ENCODE measurements at places on chromosomes 2 and 18.

DNA sequence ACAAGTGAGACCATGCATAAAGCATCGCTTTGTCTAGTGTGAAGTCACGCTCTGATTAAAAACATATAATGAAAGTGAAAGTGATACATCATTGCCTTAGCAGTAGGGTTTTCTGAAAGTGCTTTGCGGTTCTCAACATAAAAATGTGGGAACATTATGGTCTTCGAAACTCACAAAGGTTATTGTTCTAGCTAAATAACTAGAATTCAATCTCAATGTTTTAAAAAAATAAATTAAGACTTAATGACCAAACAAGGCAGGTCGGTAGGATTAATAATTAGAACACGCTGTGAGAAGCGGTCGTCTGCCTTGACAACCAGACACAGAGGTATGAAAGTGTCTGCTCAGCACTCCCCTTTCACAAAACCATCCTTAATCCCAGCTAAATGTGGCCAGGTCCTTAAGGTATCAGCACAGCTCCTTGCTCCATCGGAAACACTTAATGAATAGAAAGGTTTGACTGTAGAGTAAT, 42.2 kb downstream of the KLHL14 start:
- no peak for DNase-seq

GRCh38 chr2:119864318-119864717, 104.6 kb downstream of the PTPN4 start:
- DNase-seq: no peak

GRCh38 chr2:127398239-127398590, 10.4 kb upstream of the MAP3K2 start:
- DNase-seq: peak; percentile 91

DNA sequence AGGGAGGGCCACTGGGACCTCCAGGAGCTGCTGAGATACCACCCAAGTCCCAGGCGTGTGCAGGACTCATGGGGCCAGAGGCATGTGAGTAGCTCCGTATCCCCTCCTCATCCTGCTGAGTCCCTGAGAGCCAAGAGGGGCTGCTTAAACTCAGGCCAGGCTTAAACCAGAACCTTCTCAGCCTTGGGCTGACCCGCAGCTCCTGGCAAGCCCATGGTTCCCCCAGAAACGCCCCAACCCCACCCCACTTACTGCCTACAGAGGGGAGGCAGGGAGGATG, 2.5 kb upstream of the NMUR1 start:
- no peak for DNase-seq

GRCh38 chr18:39215920-39216319, 1650.3 kb upstream of the CELF4 start:
- no peak for DNase-seq

DNA sequence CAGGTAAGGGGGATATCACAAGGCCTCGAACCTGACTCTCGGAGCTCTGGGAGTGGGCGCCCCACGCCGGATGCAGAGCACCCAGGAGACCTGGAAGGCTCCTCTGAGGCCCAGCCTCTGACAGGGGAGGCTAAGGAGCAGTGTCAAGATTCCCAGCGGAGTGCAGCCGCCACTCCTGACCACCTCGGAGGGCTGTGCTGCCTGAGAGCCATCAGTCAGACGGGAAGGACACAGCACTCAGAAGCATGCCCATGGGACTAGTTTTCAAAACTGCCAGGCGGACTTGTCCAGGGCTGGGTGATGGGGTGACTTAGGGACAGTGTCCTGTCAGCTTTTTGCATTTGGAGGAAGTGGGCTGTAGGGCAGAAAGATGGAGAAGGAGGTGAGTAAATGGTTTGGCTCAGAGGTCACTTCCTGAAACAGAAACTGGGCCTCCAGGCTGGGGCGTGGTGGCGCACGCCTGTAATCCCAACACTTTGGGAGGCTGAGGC, 34.6 kb upstream of the B3GNT7 start:
- no peak for DNase-seq

DNA sequence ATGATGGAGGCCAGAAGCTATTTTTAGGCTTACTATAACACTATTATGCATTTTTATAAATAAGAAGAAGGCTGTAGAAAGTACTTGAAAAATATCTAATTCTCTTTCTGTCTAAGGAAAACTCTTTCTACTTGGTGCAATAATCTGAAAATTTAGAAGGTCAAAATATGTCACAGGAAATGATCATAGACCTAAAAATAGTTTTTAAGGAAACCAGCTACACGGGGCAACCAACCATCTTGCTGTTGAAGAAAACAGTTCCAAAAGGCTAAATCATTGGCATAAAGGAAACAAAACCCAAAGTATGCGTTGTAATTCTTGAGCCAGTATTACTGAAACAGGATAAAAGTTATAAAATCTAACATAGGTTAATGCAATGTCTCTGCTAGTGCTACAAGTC, 40.2 kb downstream of the SOCS6 start:
- no peak for DNase-seq
